ENCODE measurements at places on chromosomes 4 and X. TPM values are rescaled to one million over a fixed set of nuclear protein-coding genes. Genes with fewer than 3 reads are reported as not detected.
A peak's percentile ranks its signal among the peaks of the same experiment; 100 is the strongest.

The CPLX1 gene
- total RNA-seq = 2.7 TPM

The RAI2 gene
- total RNA-seq = 6.5 TPM

The PSAPL1 gene
- not detected for total RNA-seq

The CT45A3 gene
- not detected for total RNA-seq

The LRP2BP gene
- 0.40 TPM for total RNA-seq

The CFP gene
- 1.2 TPM for total RNA-seq

The CT45A2 gene
- not detected for total RNA-seq

The ZFP92 gene
- total RNA-seq = 0.18 TPM

The ARHGEF38 gene
- 11.6 TPM for total RNA-seq

- no peak for DNase-seq
Observed at GRCh38 chrX:51862920-51863319, 30.5 kb upstream of the MAGED1 start.

DNA sequence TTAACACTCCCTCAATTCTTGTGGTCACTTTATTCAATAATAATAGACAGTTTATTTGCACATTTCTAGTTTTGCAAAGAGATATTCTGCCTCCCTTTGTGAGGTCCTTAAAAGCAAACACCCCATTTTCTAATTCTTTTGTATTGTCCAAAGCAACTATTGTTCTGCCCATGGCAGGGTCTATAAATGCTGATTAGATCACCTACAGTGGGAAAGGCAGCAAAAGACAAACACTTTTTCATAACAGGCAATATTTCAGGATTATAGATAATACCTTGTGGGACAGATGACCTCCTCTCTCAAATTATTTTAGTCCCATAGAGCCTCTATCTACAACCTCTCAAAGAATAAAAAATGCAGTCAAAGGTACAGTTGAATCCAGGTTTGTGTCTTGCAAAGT is 28.6 kb downstream of the COMMD8 start:
- DNase-seq = no peak

GRCh38 chr4:87087015-87087414 is 133.4 kb downstream of the KLHL8 start:
- DNase-seq = no peak

DNA sequence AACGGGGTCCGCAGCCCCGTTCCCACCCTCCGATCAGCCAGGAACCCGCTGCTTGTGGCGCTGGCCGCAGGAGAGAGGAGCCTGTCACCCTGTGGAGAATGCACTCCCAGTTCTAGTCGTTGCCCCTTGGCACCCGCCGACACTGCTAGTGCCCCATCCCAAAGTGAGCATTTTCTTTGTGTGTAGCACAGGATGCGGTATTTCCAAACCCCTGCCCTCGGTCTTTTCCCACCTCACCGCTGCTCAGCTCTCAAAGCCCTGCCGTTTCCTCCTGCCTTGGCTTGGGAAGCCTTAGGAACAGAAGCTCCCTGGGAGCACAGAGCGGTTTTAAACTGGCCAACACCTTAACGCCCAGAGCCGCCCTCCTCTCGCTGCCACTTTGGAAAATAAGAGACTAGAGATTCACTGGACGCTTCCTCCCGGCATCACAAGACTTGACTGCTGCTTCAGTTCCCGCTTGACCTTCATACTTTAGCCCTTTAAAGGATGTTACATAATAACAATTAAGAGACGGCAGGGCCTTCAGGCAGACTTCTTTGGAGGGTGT is 772 bp downstream of the CYP4V2 start:
- DNase-seq = peak; percentile 57

DNA sequence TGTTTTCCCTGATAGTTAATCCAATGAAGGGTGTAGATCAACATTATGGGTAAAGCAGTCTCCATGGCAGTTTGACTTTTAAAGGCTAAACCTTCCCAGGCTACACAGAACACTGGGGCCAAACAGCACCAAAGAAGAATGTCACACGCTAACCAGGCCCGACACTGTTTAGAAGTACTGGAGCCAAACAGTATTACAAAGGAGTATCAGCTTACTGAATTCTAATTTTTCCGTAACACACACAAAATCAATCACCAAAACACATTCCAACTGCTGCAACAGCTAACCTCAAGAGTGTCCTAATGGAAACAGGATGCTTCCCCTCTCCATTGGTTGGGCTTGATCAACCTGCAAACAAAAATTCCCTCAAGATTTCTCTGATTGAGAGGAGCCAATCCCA is 783.5 kb downstream of the PCDH18 start:
- no peak for DNase-seq

- DNase-seq = no peak
Observed at GRCh38 chr4:140048419-140048995, 105.5 kb downstream of the MAML3 start.

GRCh38 chr4:182717788-182718583 is 199.2 kb downstream of the DCTD start:
- DNase-seq = no peak

- DNase-seq = no peak
Observed at GRCh38 chr4:153426207-153426885, 39.8 kb upstream of the TMEM131L start.

DNA sequence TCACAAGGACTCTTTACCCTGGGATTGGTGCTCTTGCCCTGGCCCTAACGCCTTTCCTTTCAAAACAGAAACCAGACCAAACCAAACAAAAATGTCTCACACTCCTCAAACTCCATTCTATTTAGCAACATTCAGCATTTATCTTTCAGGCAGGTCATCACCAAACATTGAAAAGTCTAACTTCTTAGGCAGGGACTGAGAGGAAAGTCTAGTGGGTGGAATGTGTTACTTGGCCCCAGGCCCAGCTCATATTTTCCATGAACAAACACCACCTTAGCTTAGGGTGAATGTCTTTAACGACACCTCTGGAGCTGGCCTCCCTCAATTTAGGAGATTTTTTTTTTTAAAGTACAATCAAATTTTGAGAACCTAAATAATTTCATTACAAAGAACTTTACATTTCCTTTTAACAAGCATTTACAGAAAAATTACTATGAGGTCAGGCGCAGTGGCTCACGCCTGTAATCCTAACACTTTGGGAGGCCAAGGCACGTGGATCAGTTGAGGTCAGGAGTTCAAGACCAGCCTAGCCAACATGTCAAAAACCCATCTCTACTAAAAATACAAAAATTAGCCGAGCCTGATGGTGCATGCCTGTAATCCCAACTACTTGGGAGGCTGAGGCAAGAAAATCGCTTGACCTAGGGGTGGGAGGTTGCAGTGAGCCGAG is 10.2 kb upstream of the N4BP2 start:
- DNase-seq = peak; percentile 64

DNA sequence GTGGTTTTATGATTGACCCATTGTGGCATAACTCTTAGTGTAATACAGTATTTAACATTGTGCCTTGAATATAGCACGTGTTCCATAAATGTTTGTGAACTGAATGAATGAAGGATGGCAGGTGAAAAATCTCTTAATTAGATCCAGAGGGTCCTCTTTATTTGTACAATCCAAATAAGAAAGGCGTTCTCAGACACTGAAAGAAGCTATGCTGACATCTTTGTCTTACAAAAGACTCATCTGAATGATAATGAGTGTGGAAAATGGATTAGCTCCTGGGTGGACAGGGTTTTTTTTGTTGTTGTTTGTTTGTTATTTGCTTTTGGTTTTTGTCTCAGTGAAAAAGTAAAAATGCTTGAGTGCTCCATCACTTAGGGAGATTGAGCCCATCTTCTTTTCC is 62.7 kb downstream of the NEUROG2 start:
- no peak for DNase-seq

Measured in left colon (tissue), 2 donors.